NCI-H345 (cell line): ENCODE measurements at places on chromosomes 1 and 21.

- no peak for DNase-seq
Measured at GRCh38 chr1:208219098-208219658, 25.0 kb downstream of the PLXNA2 start.

DNA sequence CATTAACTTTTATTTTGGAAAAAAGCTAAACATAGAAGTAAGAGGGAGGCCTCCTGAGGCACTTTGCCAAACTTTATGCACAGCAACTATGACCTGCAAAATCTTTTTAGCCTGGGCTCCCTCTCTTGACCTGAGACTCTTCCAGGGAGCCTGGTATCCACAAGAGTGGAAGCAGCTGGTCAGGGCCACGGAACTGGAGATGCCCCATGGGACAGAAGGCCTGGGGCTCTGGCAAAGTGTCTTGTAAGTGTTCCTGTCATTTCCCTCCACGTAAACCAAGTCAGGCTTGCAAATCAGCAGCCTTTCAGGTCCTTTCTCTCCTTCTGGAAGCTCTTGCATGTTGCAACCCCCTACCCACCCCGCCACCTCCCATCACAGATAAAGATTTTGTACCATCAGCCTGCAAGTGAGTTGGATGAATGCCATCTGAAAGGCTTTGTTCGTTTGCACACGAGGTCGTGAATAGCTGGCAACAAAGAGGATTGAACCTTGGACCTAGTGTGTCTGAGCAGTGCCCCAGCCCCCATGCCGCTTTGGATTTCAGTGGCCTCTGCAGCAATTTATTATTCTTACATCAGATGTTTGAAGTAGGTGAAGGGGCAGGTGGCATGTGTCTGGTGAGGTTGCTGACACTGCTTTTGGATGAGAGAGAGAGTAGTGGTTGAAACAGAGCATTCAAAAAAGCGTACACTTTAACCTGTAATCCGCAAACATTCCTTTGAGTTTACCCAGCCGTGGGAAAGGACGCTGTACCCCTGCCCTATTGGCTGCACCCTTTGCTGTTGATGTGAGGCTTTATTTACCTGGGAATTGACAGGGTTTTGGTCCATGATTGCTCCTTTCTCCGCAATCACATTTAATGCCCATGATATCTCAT lies 91.6 kb downstream of the GALNT2 start:
- peak; percentile 94 for DNase-seq

GRCh38 chr1:9275161-9275560 lies 17.5 kb upstream of the SPSB1 start:
- DNase-seq, result no peak

- DNase-seq, result no peak
Measured at GRCh38 chr1:100252901-100253300, 3.3 kb upstream of the DBT start.

DNA sequence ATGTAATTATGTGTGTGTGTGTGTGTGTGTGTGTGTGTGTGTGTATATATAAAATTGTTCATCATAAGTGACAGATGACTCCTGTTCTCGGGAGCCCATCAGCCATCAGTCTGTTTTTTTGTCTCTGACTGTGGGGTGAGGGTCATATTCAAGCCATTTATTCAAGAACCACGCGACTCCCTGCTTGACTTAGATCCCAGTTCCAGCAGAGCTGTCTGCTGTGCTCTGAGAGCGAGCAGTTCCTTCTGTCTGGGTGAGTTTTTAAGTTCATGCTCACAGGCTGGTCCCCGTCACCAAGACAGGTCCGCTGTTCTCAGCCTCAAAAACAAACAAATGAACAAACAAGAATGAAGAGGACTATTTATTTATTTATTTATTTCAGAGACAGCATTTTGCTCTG lies 18.3 kb upstream of the NPPB start:
- no peak for DNase-seq

DNA sequence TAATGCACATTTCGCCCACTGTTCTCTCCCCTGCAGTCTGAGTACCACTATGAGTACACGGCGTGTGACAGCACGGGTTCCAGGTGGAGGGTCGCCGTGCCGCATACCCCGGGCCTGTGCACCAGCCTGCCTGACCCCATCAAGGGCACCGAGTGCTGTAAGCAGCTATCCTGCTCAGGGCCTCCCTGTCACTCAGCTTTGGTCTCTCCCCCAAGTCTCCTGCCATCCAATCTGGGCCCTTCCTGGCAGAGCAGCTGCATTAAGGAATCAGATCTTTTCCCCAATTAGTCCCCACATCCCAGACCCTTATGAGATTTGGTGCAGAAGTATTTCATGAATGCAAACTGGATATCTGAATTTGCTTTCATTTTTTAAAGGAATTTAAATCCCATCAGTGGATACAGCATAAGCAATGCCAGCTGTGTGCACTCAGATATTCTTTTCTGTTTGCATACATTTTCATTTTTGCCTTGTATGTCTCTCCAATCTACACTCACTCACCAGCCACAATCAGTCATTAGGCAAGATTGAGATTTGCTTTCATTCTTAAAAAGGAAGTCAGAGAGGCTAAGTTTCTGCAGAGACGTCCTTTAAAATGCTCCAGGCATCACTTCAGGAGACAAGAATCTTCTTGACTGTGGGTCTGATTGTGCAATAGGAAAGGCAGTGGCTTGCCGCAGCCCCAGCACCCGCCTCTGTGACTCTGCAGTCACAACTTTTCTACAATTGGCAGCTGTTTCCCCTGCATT lies 48.1 kb downstream of the ELAPOR1 start:
- DNase-seq, result no peak

- no peak for DNase-seq
Measured at GRCh38 chr1:219963432-219963831, 35.1 kb upstream of the SLC30A10 start.
